ENCODE measurements at places on chromosomes 6 and 20.

GRCh38 chr20:41499961-41500725 lies 118.0 kb downstream of the CHD6 start:
- DNase-seq, result no peak

DNA sequence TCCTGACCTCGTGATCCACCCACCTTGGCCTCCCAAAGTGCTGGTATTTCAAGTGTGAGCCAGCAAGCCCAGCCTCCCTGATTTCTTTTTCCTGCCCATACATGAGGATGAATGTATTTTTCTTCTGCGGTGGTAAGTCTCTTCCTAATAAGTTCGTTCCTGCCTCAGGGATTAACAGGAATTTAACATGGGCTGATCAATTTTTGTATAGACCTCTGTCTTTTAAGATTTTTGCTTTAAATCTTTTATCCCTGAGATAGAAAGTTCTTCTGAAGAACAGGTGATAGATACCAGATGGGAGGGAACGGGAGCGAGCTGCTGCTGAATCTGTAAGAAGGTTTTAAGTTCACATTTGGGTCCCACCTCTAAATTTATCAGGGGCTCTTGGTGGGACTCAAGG lies 7.0 kb upstream of the ZNFX1 start:
- no peak for DNase-seq

DNA sequence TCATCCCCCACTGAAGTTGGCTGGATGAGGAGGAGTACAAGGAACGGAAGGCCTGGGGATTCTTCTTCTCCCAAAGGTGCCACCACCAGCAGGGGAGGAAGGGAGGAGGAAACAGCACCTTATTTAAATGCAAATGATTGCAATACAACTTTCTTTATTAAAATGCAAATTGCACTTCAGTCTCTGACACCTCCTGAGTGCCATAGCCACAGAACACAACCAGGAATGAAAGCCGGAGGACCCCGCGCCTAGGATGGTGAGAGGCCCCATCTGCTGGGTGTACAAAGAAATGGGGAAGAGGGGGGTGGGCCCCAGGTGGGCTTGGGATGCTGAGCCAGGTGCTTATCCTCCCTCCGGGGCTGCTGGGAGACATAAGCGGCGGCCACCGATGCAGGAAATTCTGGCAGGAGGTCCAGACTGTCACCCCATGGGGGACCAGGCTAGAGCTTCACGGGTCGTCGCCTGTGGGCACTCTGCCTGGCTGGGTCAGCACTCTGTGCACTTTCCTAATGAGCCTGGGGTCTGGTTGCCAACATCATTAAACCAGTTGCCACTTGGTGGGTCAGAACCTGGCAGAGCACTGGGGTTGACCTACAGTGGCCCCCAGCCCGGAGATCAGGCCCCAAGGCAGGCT lies 154.2 kb upstream of the MLN start:
- DNase-seq, result no peak

GRCh38 chr20:25867776-25868649 lies 171.4 kb upstream of the ZNF337 start:
- peak; percentile 73 for DNase-seq

DNA sequence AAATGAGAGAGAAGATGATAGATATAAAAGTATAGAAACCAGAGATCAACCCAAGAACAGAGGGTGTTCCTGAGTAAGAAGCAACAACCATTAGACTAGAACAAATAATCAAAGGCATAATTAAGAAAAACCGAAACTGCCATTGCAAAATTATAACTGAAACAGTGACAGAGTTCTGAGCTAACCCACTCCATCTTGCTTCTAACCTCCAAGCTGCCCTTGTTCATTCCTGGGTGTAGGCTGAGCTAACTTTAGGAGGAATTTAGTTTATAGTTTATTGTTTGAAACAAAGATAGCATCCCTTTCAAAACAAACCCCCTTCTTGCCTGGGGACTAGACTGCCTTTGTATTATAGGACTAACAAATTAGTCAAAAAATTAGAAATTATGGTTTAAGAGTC lies 56.1 kb upstream of the PRND start:
- DNase-seq, result no peak

- DNase-seq, result no peak
Measured at GRCh38 chr20:11431621-11432020, 486.1 kb upstream of the BTBD3 start.

- DNase-seq, result no peak
Measured at GRCh38 chr6:122651604-122652003, 41.4 kb downstream of the PKIB start.

- no peak for DNase-seq
Measured at GRCh38 chr6:112764377-112764776, 417.2 kb downstream of the RFPL4B start.

DNA sequence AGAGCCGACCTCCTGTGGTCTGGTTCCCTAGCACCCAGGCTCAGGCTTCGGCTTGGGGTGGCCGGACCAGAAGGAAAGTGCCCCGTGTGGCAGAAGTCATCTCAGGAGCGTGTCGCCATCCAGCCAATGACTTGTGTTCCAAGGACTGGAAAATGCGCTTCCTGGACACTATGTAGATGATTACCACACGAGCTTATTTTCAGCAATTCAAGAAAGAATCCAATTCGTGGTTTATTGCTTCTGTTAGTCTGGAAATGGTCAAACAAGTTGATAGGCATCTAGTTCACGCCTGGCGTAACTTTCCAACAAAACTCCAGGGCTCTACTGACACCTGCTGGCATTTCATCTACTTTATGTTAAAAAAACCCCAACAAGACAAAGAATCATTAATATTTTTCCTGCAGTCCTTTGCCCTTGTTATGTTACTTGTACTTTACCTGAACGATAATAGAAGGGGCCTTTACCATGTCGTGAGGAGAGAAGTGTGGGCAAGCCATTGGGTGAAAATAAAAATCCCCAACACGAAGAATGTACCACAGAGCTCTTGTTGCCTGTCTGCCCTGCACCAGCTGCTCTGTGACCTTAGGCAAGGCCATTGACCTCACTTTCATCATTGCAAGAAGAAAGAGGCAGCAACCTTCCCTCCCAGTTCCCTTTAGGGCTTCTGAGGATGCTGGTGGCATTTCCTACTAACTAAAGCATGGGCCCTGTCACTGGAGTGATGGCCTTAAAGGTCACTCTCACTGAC lies 154.7 kb upstream of the LAMP5 start:
- no peak for DNase-seq

- DNase-seq, result no peak
Measured at GRCh38 chr6:128600397-128600951, 80.1 kb upstream of the PTPRK start.

- no peak for DNase-seq
Measured at GRCh38 chr6:46098678-46099077, 31.1 kb upstream of the ENPP4 start.

DNA sequence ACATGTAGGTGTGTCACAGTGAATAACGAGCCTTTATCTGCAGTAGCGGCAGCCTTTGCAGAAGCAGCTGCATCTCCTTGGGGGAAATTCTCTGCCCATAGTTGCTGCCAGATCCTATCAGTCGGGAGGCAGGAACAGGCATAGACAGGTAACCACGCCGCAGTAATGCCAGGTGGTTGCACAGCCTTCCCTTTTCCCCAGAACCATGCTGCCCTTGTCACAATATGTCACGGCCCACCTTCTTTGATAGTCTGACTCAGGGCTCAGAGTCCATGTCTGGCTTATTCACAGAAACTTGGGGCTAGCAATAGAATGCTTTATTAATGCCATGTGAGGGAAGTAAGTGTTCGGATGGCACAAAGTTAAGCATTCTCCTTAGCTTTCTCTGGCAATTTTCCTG lies 76.6 kb downstream of the F13A1 start:
- no peak for DNase-seq

- no peak for DNase-seq
Measured at GRCh38 chr20:6919792-6920468, 152.4 kb downstream of the BMP2 start.

DNA sequence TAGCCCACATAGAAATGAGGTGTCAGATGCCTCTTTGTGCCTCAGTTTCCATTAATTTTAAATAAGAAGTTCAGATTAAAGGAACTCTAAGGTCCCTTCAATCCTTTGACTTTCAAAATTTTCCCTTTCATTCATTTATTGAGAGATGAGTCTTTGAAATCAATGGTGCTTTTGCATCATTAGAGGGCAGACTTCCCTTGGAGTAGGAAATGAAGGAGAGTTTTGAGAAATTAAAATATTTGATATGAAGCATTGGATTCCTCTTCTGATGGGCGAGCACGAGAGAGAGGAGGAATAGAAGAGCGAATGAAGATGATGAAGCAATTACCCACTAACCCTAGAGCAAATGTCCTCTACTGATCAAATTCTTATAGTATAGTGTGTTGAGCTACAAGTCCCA lies 105.7 kb downstream of the EDN1 start:
- DNase-seq, result no peak

GRCh38 chr6:107740496-107741190 lies 83.5 kb downstream of the SCML4 start:
- DNase-seq, result peak; percentile 38

- DNase-seq, result no peak
Measured at GRCh38 chr6:71248306-71248765, 40.3 kb upstream of the OGFRL1 start.

DNA sequence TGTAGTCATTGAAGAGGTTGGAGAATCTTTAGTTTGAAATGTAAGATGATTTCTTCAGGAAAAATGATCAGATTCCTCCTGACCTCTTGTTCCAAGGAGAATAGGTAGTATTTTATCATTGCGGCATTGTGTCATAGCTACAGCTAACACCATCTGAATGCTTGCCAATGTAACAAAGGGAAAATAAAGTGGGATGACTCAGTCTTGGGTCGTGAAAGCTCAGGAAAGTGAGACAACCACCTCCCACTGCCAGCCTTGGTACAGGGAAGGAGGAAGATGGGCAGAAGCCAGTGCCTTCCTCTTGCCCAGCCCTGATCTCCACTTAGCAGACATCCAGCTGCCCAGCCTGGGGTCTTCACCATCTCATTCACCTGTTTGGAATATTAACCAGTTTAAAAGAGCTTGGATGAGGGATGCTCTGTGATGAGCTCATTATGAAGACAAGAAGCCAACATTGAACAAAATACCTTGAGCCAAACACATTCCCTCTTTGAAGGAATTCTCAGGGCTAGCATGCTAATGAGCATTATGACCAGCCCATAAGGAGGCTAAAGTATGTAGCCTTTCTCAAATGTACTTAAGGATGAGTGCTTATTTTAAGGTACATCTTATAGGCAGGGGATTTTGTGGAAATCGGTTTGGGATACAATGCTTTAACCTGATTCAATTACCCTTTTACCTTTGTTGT lies 40.0 kb upstream of the APCDD1L start:
- DNase-seq, result no peak

DNA sequence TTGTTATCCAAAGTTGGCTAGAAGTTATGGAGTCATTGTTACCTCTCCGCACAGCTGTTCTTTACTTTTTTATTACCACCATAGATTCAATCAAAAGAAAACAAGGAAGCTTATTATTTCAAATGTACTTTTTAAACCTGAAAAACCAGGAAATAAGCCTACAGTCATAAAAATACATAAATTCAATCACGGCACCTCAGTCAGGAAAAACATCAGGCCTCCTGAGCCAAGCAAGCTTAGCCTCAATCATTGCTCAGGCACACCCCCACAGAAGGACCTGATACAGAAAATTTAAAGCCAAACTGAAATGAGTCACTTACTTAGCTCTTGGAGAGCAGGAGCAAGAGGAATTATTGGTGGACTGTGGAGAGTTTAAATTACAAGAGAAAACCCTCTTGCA lies 44.3 kb downstream of the MARCKS start:
- DNase-seq, result no peak

DNA sequence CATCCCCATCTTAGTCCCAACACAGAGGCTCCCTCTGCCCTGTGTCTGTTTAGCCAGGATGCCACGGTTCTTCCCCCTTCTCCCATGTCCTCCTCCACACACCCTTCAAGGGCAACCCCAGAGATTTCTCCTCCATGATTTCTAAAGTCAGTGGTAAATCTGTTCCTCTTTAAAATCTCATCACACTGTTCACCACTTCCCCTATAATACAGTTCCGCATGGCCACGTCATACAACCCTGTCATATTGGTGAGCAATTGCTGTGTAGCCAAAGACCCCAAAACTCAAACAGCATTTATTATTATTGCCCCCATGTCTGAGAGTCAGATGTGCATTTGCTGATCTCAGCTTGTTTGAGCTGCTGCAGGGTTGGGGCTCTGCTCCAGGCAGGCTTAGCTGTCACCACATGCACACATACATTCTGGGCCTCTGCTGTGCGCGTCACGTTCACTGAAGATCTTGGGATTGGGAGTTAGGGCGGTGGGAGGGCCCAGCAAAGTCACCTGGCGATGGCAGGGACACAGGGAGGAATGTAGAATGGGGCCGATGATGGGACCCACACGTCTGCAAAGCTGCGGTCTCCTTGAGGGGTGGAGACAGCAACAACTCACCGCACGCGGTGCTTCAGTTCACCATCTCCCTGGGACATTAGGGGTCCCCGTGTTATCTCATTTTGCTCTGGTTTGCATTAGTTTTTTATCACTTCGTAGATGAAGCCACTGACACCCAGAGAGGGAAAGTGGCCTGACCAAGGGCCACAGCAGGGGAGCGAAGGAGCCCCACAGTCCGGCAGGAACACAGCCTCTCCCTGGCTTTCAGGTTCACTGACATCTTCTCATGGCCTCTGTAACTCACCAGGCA lies 36.9 kb upstream of the CD93 start:
- no peak for DNase-seq

DNA sequence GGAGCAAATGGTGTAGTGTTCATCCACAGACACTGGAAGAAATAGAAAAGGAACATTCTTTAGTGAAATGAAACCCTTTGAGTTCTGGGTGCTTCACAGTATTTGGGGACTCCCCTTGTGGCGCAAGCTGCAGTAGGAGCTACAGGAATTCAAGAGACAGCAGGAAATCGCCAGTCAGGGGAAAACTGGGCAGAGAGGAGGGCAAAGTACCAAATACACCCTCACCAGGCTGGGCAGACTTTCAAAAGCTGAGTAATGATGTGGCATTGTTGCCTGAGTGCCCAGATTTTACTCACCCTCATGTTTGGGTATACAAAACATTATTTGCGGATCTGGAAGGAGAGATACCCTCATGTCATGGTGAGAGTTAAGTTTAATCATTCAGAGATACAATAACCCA lies 97.9 kb downstream of the SOD2 start:
- peak; percentile 12 for DNase-seq

DNA sequence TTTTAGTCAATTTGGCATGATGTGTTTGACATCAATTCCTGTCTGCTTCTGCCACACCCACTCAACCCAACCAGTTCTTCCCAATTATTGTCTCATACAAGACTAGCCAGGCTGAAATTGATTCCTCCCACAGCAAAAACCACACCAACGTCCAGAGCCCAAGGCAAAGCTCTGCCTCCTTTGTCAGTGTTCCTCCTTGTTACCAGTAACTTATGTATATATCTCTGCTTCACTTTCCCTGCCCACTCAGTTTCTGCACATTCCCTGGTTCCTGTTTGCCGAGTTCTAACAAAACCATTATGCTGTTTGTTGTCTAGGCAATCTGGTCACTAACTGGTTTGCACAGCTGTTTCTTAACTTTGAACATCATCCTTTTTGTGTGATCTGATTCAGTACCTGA lies 547.9 kb upstream of the PTCHD4 start:
- DNase-seq, result no peak

- no peak for DNase-seq
Measured at GRCh38 chr6:116471531-116471930, 10.4 kb downstream of the CALHM6 start.

- no peak for DNase-seq
Measured at GRCh38 chr6:43790031-43790430, 20.0 kb downstream of the VEGFA start.
